WTC11 (cell line): ENCODE measurements at places on chromosomes 5 and 9.

GRCh38 chr5:139638736-139639618 is 9.2 kb upstream of the CXXC5 start:
- peak overlapping the region; percentile 64 for H3K4me3 ChIP-seq
- H3K4me1 ChIP-seq: peaks cover 87% of the 10 kb centered on the region
- peak overlapping the region; percentile 18 for H3K27ac ChIP-seq
- H3K36me3 ChIP-seq: no peaks in the 10 kb centered on the region
- no peak for DNase-seq
- peaks cover 2% of the 10 kb centered on the region; the same call in 1 of the 2 replicates for H3K27me3 ChIP-seq

DNA sequence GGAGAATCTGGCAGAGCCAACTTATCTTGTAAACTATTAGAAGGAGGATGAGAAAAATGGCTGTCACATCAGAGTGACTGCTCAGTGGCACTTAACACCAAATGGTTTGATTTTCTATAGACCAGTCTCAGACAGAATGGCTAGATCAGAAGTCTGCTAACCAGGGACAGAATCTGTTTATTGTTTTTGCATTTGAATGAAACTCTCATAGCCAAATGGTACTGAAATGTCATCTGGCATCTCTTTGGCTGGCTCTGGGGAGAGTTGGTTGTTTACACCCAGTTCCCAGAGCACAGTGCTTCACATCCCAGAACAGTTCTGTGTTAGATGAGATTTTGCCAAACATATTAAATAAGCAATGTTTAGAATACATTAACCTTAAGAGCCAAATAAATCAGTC is 106.6 kb upstream of the HMHB1 start:
- H3K27ac ChIP-seq: no peak overlapping the region
- DNase-seq: no peak
- H3K27me3 ChIP-seq: no peaks in the 10 kb centered on the region
- H3K4me3 ChIP-seq: no peak overlapping the region
- no peaks in the 10 kb centered on the region for H3K36me3 ChIP-seq

- no peak overlapping the region for H3K4me3 ChIP-seq
- no peaks in the 10 kb centered on the region for H3K36me3 ChIP-seq
- H3K27ac ChIP-seq: no peak overlapping the region
- no peaks in the 10 kb centered on the region for H3K27me3 ChIP-seq
- no peak for DNase-seq
These were observed 41.7 kb downstream of the ITGA2 start for GRCh38 chr5:53030893-53031292.

DNA sequence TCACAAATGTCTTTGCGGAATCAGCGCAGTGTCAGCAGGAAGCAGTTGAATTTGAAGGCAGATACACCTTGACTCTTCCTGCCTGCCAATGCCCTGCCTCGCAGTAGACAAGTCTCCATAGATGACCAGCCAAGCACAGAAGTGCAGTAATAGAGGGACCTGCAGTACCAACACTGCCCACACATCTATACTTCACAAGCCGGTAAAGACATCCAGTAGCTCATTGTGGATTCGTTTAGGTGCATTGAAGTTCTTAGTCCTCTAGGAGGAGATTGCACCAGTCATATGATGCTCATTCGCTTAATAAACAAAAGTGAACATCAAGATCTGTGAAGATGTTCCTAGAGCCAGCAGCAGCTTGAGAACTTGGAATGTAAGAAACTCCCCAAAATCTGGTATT is 7.1 kb upstream of the IFNA2 start:
- H3K27ac ChIP-seq: no peak overlapping the region
- no peak for DNase-seq
- H3K27me3 ChIP-seq: peaks cover 32% of the 10 kb centered on the region
- no peaks in the 10 kb centered on the region for H3K36me3 ChIP-seq
- peaks cover 2% of the 10 kb centered on the region; the same call in 1 of the 2 replicates for H3K4me1 ChIP-seq
